ENCODE measurements at places on chromosomes 5 and 9.

DNA sequence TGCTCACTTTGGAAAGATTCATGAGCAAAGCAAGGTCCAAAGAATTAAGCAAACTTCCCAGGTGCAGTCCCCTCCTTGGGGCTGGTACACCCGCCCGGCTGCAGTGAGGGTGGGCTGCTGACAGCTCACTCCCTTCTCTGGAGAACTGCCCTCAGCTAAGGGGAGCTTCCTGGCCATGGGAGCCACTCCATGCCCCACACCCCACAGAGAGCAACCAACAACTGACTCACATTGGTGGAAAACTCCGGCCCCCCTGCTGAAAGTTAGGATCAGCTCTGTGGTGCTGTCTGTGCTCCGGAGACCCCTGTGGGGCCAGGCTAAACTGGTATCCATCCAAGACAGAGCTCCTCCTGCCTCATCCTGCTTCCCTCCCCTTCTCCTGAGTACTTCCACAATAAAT, 223.0 kb downstream of the GABBR2 start:
- no peak for DNase-seq

DNA sequence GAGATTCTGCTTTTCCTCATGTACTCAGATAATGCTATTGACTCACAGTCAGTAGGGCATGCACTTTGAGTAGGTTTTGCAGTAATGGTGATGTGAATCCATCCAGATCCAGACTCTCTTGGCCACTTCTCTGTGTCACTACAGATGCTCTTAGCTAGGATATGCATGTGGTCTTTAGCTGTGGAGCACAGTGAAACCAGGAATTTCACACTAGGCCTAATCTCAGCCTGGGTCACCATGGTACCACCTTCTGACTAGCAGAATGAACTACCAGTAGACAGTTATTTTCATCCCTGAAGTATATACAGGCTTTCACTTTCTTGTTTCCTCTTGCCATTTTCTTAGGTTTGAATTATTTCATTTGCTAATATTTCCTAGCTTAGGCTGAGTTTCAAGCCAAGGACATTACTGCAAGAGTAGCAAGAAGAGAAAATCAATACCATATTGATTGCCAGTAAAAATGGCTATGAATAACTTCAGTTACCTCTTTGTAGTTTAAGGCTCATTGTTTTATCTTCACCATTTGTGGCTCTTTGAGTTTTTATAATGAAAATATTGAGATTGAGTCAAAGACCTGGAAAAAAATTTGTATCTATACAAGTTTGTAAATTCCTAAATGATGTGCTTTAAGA, 28.4 kb upstream of the CSNK1G3 start:
- DNase-seq, result no peak

DNA sequence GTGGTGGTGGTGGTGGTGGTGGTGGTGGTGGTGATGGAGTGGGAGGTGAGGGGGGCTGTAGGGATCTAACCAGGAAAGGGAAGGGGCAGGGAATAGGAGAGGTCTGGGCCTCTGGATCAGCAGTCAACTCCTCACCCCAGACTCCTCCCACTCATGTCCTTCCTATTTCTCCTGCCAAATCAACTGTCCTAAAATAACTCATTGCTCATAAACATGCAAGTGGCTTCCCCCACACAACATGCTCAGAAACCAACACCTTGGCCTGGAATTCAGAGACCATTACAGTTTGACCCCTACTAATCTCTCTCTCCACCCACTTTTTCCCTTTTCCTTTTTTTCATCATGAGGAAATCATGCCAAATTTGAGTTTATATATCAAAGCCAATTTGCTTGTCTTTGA, 8.4 kb upstream of the FSD1L start:
- DNase-seq, result no peak

DNA sequence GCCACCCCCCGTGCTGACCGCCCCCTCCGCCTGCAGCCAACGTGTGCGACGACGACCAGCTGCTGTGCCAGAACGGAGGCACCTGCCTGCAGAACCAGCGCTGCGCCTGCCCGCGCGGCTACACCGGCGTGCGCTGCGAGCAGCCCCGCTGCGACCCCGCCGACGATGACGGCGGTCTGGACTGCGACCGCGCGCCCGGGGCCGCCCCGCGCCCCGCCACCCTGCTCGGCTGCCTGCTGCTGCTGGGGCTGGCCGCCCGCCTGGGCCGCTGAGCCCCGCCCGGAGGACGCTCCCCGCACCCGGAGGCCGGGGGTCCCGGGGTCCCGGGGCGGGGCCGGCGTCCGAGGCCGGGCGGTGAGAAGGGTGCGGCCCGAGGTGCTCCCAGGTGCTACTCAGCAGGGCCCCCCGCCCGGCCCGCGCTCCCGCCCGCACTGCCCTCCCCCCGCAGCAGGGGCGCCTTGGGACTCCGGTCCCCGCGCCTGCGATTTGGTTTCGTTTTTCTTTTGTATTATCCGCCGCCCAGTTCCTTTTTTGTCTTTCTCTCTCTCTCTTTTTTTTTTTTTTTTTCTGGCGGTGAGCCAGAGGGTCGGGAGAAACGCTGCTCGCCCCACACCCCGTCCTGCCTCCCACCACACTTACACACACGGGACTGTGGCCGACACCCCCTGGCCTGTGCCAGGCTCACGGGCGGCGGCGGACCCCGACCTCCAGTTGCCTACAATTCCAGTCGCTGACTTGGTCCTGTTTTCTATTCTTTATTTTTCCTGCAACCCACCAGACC, 80.2 kb downstream of the NTNG2 start:
- peak; percentile 26 for DNase-seq
